ENCODE measurements at places on chromosomes 13 and 19.

GRCh38 chr13:49042476-49042875 lies 66.8 kb downstream of the FNDC3A start:
- no peak for DNase-seq

DNA sequence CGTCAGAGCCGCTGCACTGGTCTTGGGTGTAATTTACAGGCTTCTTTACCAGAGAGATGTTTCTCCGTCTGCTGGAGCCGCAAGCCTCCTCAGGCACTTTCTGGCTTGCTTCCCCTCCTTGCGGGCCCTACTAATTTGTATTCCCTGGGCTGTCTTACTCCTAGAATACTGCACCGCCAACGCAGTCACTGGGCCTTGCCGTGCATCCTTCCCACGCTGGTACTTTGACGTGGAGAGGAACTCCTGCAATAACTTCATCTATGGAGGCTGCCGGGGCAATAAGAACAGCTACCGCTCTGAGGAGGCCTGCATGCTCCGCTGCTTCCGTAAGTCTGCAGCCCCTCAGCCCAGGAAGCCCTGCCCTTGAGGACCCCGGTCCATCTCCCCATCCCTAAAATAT lies 14.1 kb upstream of the C19orf33 start:
- no peak for DNase-seq

DNA sequence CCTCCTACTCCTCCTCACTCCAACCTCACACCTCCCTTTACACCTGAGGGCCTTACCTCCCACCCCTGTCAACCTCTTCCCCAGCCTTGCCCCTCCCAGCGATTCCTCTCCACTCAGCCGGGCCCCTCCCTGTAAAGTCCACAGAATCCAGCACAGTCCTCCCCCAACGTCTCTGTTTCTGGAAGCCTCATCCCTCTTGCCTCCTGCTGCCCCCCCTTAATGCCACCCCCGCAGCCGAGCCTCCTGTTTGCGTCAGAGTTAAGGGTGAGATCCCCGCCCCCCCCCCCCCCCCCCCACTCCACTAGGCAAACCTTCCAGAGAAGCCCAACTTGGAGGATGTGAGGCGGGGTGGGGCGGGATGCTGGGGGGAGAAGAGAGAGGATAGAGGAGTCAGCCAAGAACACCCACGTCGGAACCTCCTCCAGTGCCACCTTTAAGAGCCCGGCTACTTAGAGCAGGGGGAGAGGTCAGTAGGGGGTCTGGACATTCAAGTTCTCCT lies 2.1 kb downstream of the UNC13A start:
- no peak for DNase-seq

GRCh38 chr19:41758846-41759245 lies 3.5 kb downstream of the CEACAM6 start:
- DNase-seq: no peak

DNA sequence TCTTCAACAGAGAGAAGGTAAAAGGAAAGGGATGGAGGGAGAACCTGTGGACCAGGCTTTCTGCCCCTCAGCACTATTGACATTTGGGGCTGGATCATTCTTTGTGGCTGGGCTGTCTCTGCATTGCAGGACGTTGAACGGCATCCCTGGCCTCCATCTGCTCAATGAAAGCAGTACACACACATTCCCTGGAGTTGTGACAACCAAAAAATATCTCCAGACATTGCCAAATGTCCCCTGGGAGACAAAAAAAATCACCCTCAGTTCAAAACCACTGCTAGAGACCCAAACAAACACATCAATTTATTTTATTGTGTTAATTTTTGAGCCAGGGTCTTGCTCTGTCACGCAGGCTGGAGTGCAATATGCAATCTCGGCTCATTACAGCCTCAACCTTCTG lies 43.3 kb downstream of the INSR start:
- no peak for DNase-seq

- DNase-seq: no peak
These were observed 445.7 kb downstream of the RFC3 start for GRCh38 chr13:34263681-34264080.

GRCh38 chr19:40147693-40148347 lies 43.4 kb upstream of the MAP3K10 start:
- no peak for DNase-seq

DNA sequence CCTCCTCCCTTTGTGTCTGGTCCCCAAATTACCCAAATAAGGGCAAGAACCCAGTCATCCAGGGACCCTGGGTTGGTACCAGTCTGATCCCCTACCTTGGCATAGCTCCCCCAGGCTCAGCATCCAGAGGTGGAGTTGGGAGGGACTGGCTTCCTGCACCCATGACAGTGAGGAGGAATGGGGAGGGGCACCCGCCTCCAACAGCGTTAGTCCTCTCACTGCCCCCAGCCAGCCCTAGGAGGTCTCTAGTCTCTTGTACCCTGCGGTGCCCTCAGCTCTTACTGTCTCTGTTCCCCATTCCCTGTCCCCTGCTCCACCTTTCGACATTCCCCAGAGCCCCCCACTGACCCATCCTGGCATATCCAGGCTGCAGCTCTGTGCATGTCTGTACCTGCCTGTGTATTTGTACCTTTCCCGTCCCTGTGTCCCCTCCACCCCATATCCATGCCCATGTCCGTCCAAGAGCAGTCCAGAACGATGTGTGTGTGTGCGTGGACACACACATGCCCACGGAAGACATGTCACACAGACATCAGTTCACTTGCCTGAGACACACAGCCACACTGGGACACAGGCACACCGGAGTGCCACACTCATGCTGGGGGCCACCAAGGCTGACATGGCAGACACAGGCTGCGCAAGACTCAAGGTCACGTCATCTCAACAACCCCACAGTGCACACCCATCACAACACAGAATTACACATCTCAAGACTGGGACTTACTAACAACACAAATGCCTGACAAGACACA lies 17.8 kb downstream of the ERFL start:
- DNase-seq: no peak

All from epithelial cell of proximal tubule (primary cell).